ENCODE measurements at places on chromosomes 3 and 15.

DNA sequence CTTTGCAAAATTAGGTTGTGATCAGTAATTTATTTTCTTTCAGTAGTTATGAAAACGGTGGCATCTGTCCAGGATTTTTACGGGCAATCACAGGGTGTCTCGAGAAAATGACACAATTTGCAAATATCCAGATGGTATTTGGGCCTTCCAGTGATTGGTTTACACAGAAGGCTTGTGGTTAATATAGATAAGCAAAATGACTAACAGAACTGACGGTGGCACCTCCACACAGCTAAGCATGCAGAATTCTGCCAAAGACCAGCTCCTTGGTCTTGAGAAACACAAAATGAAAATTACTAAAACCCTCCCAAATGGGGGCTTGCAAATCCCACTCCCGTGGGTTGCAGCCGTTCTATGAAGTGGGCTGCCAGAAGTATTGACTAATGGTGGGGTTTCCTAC is 5.5 kb downstream of the ARHGEF3 start:
- no peak for DNase-seq

- no peak for DNase-seq
Observed at GRCh38 chr3:50466177-50466576, 37.3 kb downstream of the CACNA2D2 start.

GRCh38 chr3:111676211-111677006 is 81.3 kb upstream of the ZBED2 start:
- no peak for DNase-seq

DNA sequence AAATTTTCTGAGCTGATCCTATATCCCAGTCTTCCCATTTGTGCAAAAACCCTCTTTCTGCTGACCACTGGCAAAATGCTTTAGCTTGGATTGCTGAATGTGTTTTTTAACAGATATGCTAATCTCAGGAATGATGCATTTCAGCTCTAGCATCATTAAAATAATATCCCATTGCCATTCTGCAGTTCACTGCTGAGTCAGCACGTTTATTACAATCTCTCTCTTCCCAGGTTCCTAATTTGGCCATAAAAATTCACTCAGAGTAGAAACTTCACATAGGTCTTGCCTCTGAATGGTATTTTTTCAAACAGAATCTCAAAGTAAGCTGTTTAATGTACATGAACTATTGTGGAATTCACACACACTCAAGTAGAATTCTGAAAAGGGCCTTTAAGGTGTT is 509.6 kb upstream of the SUCLG2 start:
- DNase-seq: no peak

GRCh38 chr3:59775106-59775505 is 725.3 kb upstream of the CFAP20DC start:
- DNase-seq: no peak

GRCh38 chr15:39188930-39189329 is 391.9 kb upstream of the THBS1 start:
- peak; percentile 86 for DNase-seq

DNA sequence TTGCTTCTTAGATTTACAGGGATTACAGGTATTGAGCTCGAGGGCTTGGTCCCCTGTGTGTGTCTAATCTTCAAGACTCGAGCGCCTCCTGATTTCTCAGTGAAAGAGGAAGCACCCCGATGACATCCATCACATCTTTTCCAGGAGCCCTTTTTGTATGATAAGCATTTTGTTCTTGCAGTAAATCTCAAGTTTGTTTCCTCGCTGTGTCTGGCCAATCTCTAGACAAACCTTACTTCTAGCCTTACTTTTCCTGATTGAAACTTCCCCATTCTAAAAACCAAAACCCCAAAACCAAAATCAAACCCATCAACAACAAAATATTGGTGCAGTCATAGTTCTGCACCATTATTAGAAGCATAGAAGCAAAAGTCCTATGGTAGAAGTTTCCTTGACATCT is 286.0 kb downstream of the NFKBIZ start:
- DNase-seq: no peak

DNA sequence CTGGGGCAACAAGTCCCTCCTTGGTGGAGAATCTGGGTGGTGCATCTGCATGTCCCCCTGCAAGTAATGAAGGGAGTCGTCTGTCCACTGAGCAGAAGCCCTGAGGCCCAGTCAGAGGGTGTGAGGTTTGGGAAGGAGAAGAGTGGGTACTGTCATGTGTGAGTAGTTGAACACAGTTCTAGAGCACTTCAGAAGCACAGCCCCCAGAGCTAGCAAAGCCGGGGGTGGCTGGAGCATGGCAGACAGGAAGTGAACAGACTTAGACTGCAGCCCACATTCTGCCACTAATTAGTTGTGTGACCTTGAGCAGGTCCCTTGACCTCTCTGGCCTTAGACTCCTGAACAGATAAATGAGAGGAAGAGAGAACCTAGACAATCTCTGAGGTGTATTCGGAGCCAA is 207.6 kb downstream of the UACA start:
- DNase-seq: no peak

DNA sequence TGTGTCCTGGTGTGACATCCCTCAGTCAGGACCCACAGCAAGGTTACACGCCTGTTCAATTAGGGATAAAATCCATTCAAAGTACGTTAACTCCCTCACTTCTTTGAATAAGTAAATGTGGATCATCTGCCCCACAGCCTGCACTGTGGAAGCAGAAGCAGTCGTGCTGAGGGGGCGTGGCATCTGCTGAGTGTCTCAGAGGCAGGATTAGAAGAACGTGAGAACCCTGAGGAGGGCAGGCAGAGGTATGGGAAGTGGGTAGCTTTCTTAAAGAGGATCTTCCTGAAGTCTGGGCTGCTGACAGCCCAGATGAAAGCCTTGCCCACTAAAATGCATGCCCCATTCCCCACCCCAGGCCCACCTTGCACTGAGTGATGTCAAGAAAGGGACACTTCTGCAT is 28.5 kb downstream of the CRABP1 start:
- DNase-seq: no peak
